ENCODE measurements at places on chromosomes 6 and 20.

GRCh38 chr6:94133106-94133505, 713.7 kb upstream of the EPHA7 start:
- no peak for DNase-seq

GRCh38 chr6:133512410-133513016, 271.4 kb downstream of the EYA4 start:
- no peak for DNase-seq

DNA sequence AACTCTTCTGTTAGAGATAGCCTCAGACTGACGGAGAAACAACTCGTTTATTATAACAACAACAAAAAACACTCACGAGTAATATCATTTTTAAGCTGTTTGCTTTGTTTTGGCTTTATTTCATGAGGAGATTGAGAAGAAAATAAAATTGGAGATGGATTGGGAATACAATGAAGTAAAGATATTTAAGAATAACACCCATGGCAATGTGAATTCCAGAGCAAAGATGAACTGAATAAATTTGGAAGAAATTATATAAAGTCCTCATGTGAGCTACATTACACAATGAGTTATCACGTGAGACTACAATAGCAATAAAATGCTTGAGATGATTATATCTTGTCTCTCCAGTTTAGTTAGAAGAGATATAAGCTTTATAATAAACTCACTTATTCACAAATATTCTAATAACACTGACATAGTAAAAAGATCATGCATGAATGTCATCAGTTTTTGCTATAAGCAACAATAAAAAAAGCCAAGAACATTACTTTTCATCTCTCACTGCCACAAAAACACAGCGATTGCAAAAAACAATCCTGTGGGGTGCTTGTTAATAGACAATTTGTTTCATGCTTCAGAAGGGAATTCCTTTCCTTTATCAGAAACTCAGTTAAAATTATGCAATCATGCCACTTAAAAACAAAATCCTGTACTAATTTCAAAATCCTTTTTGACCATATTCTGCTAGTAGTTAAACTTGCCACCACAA, 696.7 kb upstream of the MARCKS start:
- no peak for DNase-seq

DNA sequence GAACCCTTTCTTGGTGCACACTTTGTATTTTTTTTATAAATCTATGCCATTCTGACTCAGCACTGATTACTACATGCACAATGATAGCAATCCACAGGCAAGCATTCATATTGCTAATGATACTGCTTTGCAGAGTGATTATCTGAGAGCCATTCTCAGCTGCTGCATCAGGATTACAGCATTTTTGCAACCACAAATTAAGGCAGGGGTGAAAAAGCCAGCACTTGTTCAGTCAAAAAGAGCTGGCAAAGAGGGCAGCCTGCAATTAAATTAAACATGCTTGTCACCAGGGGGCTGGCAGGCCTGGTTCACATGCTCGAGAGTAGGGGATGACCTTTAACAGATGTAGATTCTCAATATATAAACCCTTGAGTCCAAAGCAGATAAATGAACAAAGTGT, 40.7 kb upstream of the SLC17A4 start:
- DNase-seq: no peak

DNA sequence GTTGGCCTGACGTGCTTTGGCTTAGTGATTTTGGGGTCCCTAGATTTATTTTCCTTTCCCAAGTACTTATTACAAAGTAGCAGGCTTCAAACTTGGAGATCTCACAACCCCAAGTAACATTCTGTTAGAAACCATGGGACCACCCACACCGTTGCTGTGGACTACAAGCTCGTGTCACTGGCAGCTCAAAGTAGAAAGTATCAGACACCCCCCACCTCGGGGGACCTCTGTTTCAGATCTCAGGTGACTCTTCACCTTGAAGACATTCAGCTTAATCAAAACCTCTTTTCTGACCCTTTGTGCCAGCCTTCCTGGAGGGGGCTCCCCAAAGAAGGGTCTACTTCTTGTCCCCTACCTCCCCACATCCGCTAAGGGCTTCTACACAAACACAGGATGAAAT, 15.7 kb upstream of the MYT1 start:
- no peak for DNase-seq

DNA sequence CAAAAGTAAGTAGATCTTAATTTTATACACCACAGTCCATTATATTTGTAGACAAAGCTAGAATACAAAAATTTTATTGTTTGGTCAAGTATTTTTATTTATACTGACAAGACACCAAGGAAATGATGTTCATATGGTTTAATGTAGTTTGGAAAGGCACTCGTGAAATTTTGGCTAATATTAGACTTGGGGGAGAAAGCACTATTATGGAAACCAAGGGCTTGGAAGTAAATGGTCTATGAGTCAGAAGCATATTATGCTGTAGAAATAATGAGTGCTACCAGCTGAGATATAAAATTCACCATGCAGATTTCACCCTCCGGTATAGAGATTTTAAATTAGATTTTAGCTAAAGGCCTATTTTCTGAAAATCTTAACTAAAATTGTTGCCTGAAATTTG, 233.6 kb downstream of the KCNQ5 start:
- no peak for DNase-seq

DNA sequence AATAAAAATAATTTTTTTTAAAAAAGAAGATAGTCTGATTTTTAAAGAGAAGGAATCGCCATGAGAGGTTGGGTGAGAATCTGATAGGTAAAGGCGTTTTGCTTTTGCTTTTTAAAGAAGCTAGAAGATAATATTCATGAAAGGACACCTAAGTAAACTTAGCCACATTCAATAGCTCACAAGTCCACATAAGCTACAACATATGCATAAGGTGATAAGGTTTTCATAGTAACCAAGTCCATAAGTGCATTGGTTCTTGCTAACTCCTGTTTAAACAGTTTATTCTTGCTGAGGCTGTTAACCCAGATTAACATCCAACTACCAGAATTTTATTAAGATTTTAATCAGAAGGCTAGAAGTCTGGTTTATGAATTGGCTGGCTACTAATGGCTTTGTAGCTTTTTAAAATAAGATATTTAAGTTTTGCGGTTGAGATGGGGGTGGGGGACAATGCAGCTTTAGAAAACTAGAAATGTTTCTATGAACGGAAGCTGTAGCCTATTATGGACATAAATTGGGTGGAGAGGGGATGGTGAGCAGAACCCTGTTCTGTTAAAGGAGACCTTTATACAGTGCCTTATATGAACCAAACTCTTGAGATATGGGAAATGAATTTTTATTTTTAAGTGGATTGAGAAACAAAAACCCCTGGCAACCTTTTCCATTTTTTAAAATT, 235.1 kb downstream of the ZFAND3 start:
- DNase-seq: no peak

DNA sequence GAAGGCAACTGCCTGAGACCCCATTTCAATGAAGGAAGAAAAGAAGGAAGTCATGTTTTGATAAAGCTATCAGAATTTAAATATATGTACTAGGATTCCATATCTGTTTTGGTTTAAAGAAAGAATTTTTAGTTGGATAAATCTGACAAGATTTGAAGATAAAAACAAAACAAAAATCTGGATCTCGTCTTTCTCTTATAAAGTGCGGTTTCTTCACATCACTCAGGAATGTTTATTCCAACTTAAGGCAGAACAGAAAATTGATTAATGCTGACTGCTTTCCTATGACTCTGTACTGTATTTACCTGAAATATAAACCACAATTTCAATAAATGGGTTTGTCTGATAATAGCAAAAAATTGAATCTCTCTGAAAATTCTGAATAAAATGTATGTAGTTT, 439.7 kb downstream of the RFPL4B start:
- DNase-seq: no peak

DNA sequence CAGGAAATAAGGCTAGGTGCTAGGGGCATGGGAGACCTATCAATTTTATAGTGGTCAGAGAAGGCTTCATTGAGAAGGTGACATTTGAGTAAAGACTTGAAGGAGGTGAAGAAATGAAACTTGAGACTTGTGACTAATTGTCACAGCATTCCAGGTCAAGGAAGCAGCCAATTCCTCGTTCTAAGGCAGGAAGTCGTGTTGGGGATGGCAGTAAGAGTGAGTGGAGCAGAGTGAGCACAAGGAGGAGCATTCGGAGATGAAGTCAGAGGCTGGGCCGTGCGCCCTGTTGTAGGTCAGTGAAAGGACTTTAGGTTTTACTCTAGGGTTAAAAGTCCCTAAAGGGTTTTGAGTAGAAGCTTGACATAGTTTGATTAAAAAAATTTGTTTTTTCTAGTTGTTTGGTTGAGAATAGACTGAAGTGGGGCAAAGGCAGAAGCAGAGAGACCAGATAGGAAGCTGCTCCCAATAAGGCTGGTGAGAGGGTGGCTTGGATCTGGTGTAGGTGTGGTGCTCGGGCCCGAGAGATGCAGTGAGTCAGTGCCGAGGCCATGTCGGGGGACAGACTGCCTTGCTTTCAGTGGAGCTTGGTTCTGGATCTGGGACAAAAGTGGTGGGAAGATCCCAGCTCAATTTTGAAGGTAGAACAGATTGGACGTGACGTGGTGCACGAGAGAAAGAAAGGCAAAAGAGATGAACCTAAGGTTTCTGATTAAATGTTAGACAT, 2.6 kb upstream of the RSPH3 start:
- DNase-seq: no peak

- DNase-seq: no peak
Observed at GRCh38 chr6:126127659-126128058, 141.3 kb downstream of the TRMT11 start.

- DNase-seq: no peak
Observed at GRCh38 chr6:17178754-17179529, 77.1 kb downstream of the STMND1 start.

- DNase-seq: no peak
Observed at GRCh38 chr20:37775200-37775599, 81.4 kb downstream of the CTNNBL1 start.

GRCh38 chr6:108363113-108363512, 68.3 kb downstream of the AFG1L start:
- DNase-seq: no peak

DNA sequence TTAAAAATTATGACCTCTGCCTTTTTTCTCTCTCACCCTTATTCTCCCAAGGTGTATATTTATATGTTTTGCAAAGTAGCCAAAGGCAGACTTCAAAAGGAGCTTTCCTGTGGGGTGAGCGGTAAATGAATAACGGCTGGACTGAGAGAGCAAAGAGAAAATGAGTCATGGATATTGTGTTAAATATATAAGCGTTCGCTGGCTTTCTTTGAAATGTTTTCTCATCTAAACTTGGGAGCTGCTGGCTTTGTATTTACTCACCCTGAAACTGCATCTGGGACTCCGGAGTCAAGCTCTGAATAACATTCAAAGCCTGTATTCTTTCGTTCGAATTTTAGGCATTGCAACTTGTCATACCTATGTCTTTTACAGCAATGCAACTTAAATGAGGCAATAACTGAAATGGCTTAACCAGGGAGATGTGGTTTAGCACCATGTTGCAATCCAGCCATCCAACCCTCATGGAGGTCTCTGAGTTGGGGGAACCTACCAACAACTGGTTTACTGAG, 32.0 kb downstream of the ATXN1 start:
- DNase-seq: no peak

DNA sequence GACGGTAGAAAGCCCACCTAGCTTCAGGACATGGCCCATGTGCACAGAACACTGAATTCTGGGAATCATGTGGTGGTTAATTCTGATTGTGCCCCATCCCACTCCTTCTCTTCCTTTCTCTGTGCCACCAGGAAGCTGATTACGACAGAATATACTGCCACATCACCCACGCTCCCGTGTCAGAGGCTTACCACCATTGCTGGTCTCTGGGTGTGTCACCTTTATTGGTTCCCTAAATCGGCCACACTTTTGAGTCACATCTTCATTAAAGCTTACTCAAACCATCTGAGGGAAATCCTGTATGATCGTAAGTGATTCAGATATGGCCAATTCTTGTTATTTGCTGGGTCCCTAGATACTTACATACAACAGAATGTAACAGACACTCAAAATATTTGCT, 3.1 kb downstream of the TRMT6 start:
- peak; percentile 68 for DNase-seq

GRCh38 chr6:12720310-12720709, 3.7 kb downstream of the PHACTR1 start:
- no peak for DNase-seq

DNA sequence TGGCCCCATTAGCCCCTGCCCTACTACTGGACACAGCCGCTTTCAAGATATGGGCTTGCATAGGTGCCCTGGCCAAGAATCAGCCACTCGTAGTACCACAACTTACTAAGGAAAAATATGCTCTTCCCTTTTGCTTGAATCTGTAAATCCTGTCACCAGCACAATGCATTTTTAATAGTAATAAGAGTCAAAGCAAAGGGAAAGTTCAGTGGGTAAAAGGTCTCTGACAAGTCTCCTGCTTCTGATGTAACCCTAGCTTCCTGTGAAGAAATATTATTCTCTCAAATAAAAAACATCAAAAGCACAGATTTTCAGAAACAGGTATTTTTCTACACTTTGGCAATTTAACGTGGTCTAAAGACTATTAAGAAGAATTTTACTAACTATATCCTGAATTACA, 373.8 kb downstream of the GJA1 start:
- DNase-seq: no peak

- DNase-seq: no peak
Observed at GRCh38 chr6:80197474-80197873, 91.0 kb downstream of the BCKDHB start.

GRCh38 chr6:129776542-129777330, 66.8 kb upstream of the ARHGAP18 start:
- no peak for DNase-seq

- DNase-seq: no peak
Observed at GRCh38 chr6:94278146-94278545, 858.8 kb upstream of the EPHA7 start.

DNA sequence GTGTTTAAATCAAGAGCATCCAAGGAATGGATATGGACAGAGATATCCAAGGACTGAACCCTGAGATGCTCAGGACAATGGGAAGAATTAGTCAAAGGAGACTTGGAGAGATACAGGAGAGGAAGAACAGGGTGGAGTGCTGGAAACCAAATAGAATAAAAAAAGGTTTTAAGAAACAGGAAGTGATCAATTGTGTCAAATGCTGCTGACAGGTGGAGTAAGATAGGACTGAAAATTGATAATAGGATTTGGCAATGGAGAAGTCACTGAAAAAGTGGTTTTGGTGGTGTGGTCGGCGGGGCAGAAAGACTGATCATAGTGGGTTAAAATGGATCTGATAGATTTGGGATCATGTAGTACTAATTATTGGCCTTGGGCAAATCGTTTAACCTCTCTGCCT, 37.9 kb upstream of the PNRC1 start:
- no peak for DNase-seq

- no peak for DNase-seq
Observed at GRCh38 chr6:14848019-14848418, 397.9 kb upstream of the JARID2 start.

DNA sequence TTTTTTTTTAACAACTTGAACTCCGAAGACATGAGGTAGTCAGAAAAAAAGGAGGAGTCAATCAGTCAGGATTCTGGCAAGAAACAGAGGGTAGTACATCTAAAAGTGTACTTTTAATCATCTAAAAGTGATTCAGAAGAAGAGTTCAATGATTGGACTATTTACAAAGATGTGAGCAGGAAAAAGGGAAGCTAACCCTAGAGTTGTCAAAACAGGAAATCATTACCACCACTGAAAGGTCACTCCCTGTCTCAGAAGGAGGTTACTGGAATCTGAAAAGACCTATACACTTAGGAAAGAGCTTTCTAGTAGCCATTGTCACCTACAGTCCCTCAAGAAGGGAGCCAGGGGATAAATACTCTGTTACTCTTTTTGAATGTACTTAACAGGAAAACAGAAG, 16.7 kb upstream of the LMBRD1 start:
- no peak for DNase-seq

GRCh38 chr6:123042401-123042800, 46.4 kb downstream of the CLVS2 start:
- DNase-seq: no peak

GRCh38 chr6:132820629-132821381, 6.4 kb downstream of the RPS12 start:
- no peak for DNase-seq
